Stimulated activated CD4-positive, alpha-beta T cell treated with anti-CD3 and anti-CD28 coated beads, Interleukin-1b, Interleukin-23, amount 100 ng/mL, for 1 hour (primary cell): ENCODE measurements at places on chromosomes 3 and 15.

DNA sequence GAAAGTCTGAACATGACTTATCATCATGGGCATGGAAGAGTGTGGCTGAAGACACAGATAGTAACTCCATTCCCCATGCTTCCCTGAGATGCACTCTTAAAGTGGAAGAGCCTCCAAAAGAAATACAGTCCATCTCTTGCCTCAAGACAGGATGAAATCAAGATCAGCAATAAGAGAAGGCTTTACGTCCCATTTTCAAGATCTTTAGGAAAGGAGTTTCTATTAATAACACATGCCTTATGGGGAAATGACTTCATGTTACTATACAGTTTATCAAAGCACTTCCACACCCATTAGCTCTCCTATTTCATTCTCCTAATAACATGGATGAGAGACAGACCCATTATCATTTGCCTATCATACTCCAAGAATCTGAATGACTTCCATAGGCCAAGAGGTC, 6.1 kb upstream of the KBTBD12 start:
- no peak for DNase-seq

- DNase-seq: no peak
Measured at GRCh38 chr3:187504435-187504834, 136.2 kb downstream of the RTP4 start.

DNA sequence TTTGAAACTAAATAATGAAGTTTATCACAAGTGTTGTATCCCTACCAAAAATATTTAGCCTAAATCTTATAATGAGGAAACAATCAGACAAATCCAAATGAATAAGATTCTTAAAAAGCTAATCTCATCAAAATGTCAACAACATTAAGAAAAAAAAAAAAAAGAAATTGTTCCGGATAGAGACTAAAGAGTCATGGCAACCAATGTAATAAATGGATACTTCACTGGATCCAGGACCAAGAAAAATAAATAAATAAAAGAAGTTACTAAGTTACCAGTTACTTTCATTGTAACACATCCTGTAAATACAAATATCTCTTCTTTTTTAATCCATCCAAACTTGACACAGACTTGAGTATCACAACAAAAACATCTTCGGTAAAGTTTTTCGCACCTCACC, 607 bp downstream of the MRPL47 start:
- no peak for DNase-seq

GRCh38 chr3:176663837-176664831, 533.1 kb downstream of the TBL1XR1 start:
- no peak for DNase-seq

GRCh38 chr3:124059580-124059979, 67.7 kb upstream of the ROPN1 start:
- no peak for DNase-seq

- no peak for DNase-seq
Measured at GRCh38 chr3:64824394-64824909, 136.7 kb upstream of the ADAMTS9 start.

DNA sequence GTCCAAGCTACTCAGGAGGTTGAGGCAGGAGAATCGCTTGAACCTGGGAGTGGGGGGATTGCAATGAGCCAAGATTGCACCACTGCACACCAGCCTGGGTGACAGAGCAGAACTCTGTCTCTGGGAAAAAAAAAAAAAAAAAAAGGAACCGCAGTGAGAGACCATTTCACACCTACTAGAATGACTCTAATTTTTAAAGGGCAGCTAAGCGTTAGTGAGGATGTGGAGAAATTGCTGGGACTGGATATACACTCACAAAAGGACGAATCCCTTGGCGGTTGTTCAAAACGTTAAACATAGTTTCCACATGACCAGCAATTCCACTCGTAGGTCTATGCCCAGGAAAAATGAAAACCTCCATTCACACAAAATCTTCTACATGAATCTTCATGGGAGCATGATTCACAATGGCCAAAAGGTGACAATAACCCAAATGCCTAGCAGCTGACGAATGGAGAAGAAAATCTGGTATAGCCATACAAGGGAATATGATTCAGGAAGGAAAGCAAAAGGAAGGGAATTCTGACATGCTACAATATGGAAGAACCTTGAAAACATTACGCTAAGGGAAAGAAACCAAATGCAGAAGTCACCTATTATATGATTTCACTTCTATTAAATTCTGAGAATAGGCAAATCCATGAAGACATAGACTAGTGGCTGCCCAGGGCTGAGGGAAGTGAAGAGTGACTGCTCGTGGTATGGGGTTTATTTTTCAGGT, 127.0 kb downstream of the CHSY1 start:
- no peak for DNase-seq

DNA sequence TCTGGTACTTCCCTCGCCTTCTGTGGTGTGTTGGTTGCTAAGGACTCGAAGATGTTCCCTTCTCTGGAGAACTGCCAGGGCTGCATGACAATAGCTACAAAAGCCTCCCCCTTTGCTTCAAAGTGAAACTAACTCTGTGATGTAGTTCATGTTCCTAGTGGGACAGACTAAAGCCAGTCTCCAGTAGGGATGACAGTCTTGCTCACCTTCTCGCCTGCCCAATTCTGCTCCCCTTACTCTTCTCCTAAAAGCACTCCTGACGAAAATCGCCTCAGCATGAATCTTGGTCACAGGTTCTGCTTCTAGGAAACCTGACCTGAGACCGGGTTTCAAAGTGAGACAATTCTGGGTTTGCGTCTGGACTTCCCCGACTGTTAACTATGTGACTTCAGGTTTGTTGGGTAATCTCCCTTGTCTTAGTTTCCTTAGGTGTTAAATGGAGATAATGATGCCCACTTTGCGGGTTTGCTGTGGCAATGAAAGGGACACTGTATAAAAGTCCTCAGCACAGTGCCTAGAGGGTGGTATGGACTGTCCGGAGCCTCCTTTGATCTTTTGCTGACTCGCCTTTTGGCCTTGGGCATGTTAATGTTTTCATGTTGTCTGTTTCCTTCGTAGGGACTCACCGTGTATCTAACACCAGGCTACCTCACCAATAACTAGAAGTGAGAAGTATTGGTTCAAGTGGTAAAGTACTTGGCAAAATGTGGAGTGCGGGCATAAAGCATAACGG, 24.9 kb upstream of the THRB start:
- no peak for DNase-seq

DNA sequence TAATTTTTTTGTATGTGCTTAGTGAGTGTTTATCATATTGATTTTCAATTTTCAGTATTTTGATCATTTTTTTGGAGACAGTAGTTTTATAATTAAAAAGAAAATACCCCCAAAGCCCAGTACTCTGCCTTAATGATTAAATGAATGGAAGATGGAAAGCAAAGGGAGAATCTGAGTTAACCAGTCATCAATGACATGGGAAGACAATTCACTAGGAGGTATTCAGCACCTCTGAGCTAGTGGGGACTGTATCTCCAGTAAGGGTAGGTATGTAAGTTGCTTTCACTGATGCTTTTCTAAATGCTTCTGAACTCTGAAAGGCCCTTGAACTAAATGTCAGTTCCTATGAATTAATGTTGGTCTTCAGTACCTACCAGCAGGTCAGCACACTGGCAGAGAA, 590.4 kb upstream of the DPPA4 start:
- DNase-seq: no peak

DNA sequence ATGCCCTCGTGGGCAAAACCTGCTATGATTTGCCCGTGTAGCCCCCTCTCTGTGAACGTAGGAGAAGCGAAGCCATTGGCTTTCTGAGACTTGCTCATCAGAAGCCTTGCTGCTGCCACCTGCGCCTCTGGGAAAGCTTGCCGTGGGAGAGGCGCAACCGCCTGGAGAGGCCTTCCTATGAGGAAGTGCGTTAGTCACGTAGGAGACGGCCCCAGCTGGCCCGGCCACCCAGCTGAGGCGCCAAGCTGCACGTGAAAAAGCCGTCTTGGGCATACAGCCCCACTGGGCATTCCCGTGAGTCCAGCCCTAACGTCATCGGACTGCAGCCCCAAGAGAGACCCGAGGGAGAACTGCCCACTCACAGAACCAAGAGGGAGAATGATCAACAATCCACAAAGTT, 49.1 kb upstream of the TJP1 start:
- no peak for DNase-seq
